ENCODE measurements at places on chromosomes 6 and 20.

DNA sequence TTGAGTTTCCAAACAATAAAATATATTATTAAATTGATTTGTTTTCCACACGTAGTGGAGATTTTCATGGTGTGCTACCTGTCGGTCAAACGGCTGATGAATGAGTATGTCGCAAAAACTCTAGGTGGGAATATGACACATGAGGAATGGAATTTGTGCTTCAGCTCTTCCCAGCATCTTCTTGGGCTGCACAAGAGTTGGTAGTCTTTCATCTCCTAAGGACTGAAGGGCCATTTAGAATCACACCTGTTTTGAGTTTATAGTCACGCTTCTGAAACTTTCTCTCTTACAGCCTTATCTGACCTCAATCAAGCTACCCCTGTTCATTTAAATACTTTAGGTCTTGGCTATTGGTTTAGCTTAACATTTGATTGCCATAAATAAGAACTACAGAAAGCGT lies 157.7 kb upstream of the AKAP12 start:
- no peak for DNase-seq

DNA sequence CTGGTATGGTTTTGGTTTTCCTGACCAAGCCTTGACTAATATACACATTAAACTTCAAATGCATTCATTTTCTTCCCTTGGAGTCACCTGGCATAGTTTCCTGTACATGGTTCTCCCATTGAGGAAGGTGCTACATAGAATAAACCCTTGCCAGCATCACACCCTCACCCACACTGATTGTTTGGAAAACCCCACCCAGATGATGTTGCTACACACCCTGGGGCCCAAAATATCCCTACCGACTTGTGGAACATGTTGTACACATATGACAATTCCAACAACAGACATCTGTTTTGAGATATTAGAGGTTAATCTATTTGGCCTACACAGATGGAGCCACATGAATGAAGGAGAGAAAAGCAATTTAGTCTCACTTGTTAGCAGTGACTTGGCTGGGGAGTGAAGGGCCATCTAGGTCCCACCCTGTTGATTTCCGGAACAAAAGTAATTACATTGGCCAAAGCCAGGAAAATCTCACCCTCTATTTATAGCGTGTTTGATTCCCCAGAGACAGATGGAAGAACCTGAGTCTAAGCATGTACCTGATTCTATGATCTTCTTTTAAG lies 606.0 kb upstream of the BTBD3 start:
- DNase-seq: no peak

DNA sequence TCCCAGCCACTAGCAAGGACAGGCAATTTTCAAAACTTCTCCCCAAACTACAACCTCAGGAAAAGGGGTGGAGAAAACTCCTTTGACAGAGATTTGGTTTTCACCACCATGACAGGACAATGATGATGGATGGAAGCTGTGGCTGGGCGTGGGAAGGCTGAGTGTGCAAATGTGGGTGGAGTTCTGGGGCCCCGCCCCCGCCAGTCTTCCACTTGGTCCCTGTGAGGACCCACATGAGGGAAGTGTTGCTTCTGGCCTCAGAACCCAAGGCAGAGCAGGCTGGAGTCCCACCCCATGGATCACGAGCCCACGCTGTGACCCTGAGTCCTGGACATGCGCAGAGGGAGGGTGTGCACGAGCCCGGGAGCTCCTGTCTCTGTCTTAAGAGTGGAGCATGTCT lies 21.5 kb upstream of the MRGBP start:
- no peak for DNase-seq

DNA sequence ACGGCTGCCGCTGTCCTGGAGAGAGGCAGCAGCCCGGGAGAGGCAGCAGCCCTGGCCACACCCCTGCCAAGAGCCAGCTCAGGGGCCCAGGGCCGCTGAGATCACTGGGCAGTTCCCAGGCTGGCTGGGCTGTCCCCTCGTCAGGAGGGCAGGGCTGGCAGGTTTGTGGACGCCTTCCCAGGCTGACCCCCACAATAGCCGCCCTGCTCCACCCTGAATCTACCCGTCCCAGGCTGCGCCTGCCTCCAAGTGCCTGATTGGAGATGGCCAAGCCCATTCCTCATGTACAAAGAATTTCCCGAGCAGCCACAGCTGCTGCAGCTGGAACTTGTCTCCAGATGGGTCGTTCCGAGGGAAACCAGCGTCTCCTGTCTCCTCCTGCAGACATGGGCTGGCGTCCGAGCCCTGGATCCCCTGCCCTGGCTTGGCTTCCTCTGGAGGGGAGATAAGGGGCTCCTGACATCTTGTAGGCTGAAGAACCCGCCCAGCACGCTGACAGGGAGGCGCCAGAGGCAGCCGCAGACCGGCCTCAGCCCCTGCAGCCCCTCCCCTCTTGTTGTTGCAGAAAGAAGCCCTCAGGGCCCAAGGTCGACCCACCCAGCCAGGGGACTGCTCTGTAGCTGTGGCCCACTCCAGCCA lies 9.4 kb upstream of the GATA5 start:
- no peak for DNase-seq

- DNase-seq: no peak
These were observed 107.9 kb upstream of the PREP start for GRCh38 chr6:105510746-105511145.

GRCh38 chr20:572727-573126 lies 29.1 kb upstream of the CSNK2A1 start:
- DNase-seq: no peak

- peak; percentile 74 for DNase-seq
These were observed 403.4 kb downstream of the GJA1 start for GRCh38 chr6:121838842-121839241.

GRCh38 chr20:37198932-37199660 lies 19.7 kb upstream of the MROH8 start:
- no peak for DNase-seq

GRCh38 chr6:108771421-108771820 lies 76.8 kb upstream of the ARMC2 start:
- DNase-seq: no peak

- no peak for DNase-seq
These were observed 509.0 kb downstream of the CD83 start for GRCh38 chr6:14626556-14626955.

GRCh38 chr6:106591111-106591825 lies 38.0 kb downstream of the RTN4IP1 start:
- peak; percentile 86 for DNase-seq

- no peak for DNase-seq
These were observed 955.4 kb upstream of the ADGRB3 start for GRCh38 chr6:67679566-67680296.

GRCh38 chr6:98875375-98875774 lies 41.0 kb downstream of the POU3F2 start:
- DNase-seq: no peak

GRCh38 chr6:145561095-145562072 lies 173.9 kb downstream of the EPM2A start:
- peak; percentile 78 for DNase-seq

GRCh38 chr6:90216072-90216977 lies 80.3 kb downstream of the BACH2 start:
- peak; percentile 29 for DNase-seq

- no peak for DNase-seq
These were observed 591 bp downstream of the VWA7 start for GRCh38 chr6:31776485-31776988.

DNA sequence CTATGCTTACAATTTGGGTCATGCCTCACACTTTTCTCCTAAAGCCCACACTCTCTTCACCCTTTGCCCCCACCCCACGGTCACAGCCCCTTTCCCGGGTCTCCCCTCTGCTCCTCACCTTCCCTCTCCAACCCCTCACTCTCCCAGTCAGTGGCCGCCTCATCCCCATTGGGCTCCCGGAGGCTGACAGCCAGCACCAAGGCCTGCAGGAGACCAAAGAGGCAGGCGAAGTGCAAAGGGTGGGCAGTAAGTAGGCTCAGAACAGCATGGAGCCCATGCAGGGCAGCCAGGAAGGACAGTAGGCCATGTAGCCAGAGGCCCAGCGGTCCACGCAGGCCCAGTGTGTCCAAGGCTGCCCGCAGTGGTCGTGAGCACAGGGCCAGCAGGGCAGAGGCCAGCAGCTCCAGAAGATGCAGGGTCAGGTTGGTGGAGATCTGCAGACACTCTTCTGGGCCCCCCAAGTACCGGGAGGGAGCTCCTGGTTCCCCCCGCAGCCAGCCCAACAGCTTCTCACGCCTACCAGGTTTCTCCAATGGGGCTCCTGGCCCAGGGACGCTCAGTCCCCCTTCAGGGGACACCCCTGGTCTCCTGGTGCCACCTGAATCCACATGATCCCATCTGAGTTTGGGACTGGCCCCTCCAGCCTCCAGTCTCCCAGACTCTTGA lies 1.5 kb downstream of the C6orf47 start:
- DNase-seq: no peak

- no peak for DNase-seq
These were observed 261.3 kb downstream of the PLCB1 start for GRCh38 chr20:8393381-8393780.

DNA sequence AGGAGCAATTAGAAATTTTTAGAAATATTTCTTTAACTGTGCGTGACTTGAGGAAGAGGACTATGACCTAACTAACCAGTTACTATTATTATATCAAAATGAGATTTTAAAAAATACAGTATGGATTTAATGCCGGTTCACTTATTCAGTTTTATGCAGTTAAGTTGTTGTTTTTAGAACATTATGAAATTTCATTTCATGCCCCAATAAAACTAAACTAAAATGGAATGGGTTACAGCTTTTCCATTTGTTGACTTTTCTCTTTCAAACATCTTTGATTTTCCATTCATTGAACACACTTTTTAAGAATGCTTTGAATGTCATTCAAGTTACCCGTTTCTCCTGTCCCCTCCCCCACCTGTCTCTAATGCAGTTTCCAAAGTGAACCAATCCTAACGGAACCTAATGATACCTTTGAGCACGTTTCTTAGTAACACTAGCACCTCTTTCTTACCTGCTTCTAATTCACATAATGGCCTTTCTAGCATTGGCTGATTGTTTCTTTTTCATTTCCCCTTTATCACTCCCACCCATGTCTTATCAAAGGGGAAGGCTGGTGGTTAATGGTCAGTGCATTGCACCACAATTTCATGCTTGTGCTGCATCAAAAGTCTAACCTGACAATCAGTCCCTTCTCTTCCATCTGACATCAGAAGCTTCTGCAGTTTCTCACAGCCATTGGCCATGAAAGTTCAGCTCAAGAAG lies 262.2 kb upstream of the TAB2 start:
- no peak for DNase-seq

GRCh38 chr6:137414599-137414998 lies 79.6 kb downstream of the OLIG3 start:
- DNase-seq: no peak

DNA sequence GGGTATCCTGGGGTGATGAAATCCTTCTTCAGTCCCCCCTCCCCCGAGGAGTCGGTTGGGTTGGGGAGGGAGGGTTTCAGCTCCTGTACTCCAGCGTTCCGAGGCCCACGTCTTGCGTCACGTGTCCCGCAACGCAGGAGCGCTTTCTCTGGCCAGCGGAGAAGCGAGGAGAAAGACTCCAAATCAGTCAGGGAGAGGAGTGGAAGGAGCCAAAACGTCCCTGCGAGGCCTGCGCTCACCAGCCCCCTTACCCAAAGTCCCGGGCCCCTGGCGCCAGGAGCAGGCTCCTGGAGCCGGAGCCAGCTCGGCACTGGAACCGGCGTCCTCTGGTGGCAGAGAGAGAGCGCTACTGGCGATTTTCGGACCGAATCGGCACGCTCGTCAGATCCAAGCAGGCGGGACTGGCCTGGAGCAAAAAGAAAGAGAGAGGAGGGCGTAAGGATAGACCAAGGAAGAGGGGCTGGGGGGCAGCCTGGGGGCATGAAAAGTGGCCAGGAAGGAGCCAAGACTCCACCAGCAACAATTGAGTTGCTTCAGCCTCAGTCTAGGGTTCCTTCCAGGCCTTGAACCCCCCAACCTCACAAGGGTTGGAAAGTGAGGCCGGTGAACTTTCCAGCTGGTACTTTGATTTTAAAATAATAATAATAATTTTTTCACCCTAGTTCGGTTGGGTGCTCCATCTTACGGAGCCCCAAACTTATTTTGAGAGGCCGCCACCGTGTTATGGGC lies at the start of gene GNAS:
GNAS (plus strand) TSS at position 174 of the 729 bp plus-strand sequence.
- DNase-seq: no peak

DNA sequence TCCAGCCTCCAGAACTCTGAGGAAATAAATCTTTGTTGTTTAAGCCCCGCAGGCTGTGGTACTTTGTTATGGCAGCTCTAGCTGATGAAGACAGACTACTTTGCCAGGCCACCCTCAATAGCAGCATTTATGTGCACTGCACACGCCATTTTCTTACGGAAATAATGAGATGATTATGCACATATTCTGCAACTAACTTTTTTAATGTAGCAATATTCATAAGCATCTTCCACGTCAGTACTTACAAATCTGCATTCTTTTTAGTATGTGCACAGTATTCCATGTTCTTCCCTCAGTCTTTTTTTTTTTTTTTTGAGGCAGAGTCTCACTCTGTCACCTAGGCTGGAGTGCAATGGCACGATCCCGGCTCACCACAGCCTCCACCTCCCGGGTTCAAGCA lies 46.8 kb upstream of the DSP start:
- DNase-seq: no peak

- DNase-seq: peak; percentile 47
These were observed 65.1 kb downstream of the PLG start for GRCh38 chr6:160766989-160767646.

DNA sequence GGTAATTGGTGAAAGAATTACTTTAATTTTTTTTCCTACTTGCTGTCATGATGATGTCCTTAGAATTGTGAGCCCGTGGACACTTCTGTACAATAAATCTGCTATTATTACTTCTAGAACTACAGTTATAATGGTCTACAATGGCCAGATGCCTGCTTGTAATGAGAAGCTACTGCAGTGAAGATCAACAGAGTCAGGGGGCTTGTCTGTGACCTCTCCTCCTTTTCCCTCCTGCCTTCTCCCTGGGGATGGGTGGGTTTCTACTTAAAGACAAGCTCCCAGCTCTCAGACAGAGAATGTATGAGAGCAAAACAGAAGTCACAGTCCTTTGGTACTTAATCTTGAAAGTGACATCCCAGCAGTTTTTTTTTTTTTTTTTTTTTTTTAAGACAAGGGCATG lies 13.2 kb upstream of the PANK2 start:
- no peak for DNase-seq

DNA sequence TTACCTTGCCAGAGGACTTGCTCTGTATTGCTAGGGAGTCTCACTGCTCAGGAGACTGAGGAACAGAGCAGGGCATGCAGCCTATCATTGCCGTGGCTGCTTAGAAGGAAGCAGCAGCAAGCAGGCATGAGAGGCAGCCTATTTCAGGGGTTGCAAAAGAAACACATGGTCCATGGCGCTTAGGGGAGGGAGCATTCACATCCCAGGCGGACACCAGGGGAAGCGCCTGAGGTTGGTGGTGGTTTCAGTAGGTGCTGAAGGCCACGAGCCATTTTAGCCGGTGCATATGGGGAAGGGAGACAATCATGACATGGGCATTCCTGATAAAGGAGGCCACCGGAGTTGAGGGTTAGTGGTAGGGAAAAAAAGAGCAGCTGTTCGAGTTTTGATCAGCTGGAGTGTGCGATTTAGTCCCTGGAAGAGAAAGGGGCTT lies 20.9 kb downstream of the FARS2 start:
- DNase-seq: no peak

DNA sequence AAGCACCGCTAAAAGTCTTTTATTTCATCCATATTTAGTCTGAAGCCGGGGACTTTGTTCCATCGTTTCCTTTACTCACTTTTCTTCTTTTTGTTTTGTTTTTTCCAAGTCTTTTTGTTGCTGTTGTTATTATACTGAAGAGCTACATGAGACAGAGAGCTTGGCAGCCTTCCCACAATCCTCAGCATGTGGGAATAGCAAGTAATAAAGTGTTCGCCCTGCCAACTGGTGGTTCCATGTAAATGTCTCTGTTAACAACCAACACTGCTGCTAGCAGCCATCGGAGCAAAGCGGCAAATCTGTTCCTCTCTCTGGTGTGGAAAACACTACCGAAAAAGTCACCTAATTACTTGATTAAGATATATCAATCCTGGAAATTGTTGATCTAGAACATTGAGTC lies 437.8 kb upstream of the ID4 start:
- no peak for DNase-seq
